H7 (cell line): ENCODE measurements at places on chromosomes 12 and 14. TPM values are rescaled to one million over a fixed set of nuclear protein-coding genes. Genes with fewer than 3 reads are reported as not detected.

MORN3 gene
- total RNA-seq: 0.31 and 1.5 TPM in 2 replicates

GRCh38 chr12:89135976-89136634 lies 216.2 kb downstream of the DUSP6 start:
- DNase-seq: no peak

DNA sequence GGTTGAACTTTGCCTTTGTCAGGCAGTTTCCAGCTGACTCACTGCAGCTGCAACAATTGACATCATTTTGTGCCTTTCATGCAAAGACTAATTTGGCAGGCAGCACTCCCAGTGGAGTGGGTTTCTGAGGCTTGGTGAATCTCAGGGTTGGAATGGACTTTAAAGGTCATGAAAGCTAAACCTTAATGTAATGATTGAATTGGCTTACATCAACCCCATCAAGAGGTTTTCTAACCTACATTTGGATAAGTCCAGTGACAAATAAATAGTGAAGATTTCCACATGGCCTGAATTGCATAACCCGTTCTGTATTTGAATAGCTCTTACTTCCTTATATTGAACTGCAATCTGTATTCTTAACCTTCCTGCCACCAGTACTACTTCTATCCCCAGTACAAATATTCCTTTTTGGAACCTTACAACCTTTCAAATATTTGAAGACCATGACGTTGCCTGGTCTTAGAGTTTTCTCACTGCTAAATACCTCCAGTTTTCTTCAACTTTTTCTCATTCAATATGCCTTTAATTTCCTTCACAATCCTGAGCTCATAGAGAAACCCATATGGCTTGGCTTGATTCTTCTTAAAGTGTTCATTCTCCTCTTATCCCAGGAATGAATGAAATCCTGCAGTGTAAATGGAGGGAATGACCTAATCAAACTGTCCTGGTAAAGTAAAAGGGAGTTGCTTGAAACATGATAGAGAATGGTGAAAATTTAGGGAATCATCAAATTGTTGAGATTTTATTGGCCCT lies 168.1 kb upstream of the NOVA1 start:
- no peak for DNase-seq

DNA sequence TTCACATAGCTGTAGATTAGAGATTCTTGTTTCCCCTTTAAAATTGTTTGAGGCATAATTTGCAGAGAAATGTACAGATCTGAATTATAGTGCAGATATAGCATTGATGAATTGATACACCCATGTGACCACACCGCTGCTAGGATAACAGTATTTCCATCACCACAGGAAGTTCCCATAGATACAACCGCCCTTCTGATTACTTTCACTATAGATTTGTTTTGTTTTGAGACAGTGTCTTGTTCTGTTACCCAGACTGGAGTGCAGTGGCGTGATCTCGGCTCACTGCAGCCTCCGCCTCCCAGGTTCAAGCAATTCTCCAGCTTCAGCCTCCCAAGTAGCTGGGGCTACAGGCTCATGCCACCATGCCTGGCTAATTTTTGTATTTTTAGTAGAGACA lies 8.8 kb upstream of the ASPG start:
- DNase-seq: no peak
